ENCODE measurements at places on chromosomes 3 and 15.

GRCh38 chr3:151003029-151003767, 30.7 kb upstream of the CLRN1 start:
- DNase-seq: no peak

GRCh38 chr3:143975554-143976152, 4.0 kb downstream of the DIPK2A start:
- peak; percentile 95 for DNase-seq

DNA sequence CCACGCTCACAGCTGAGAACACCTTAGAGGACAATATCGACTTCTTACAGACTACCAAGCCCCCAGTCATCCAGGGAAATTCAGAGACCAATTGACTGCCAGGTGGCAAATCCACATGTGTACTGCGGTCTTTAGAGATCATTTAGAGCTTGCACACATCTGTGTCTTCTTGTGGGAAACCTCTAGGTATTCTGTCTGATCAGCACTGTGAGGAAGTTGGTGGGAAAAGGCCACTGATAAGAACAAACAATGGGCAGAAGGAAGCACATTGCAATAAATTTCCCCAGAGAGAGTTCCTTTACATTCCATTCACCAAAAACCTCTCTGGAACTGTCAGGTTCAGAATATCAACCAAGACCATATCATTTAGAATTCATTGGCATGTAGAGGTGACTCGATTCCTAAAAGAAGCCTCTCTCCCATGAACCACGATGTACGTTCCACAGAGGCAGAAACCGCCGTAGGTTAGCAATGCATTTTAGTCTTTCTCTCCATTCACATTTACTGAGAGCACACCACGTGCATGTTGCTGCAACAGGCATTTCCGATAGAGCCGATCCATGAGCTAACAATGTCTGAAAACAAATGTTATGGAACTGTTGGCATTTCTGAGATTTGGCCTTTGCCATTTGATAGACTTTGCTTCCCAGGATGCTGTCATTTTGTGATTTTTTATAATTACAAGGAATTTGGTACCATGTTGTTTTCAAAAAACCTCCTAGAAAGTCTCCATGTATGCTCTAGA, 287.3 kb upstream of the TPRG1 start:
- DNase-seq: no peak

DNA sequence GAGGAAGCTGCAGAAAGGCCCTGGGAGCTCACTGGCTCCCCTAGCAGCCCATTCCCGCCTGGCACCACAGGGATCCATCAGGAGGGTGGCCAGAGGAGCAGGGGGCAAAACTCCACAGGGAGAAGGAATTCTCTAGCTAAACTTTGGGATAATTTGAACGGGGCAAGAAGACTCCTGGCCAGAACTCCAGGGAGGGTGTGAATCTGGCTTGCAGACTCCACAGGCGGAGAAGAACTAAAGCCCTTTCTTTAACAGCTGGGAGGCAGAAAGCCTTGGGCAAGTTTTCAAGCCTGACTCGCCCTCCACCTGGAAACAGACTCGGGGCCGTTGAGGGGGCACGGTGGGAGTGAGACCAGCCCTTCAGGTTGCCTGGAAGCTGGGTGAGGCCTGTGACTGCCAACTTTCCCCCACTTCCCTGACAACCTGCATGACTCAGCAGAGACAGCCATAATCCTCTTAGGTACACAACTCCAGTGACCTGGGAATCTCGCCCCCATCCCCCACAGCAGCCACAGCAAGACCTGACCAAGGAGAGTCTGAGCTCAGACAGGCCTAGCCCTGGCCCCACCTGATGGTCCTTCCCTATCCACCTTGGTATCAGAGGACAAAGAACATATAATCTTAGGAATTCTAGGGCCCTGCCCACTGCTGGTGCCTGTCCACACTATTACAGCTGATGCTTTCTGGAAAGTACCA, 28.6 kb downstream of the SLC27A2 start:
- no peak for DNase-seq

GRCh38 chr3:10334459-10334858, 13.5 kb upstream of the SEC13 start:
- peak; percentile 27 for DNase-seq

- DNase-seq: no peak
Observed at GRCh38 chr3:108546692-108547091, 36.3 kb upstream of the MYH15 start.

GRCh38 chr3:143565951-143566350, 282.3 kb downstream of the SLC9A9 start:
- peak; percentile 65 for DNase-seq

DNA sequence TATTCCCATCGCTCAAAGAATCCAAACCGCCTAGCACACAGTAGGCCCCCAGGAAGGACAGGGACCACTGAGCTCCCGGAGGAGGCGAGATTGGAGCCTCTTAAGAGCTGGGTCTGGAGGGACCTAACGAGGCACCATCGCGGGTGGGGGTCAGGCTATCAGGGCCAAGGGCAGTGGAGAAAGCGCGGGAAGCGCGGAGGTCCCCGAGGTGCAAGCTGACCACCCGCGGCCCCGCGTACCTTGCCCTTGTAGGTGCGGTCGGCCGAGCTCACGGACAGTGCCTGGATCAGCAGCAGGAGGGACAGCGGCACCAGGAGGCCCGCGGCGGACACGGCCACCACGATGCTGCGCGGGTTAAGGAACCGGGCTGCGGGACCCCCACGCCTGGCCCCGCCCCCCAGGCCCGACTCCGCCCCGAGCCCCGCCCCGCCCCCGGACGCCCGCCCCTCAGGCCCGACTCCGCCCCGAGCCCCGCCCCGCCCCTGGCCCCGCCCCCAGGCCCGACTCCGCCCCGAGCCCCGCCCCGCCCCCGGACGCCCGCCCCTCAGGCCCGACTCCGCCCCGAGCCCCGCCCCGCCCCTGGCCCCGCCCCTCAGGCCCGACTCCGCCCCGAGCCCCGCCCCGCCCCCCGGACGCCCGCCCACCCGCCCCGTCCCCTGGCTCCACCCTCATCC, 3.9 kb downstream of the ZDHHC19 start:
- DNase-seq: no peak

- DNase-seq: no peak
Observed at GRCh38 chr3:141553055-141553454, 66.2 kb downstream of the RASA2 start.

DNA sequence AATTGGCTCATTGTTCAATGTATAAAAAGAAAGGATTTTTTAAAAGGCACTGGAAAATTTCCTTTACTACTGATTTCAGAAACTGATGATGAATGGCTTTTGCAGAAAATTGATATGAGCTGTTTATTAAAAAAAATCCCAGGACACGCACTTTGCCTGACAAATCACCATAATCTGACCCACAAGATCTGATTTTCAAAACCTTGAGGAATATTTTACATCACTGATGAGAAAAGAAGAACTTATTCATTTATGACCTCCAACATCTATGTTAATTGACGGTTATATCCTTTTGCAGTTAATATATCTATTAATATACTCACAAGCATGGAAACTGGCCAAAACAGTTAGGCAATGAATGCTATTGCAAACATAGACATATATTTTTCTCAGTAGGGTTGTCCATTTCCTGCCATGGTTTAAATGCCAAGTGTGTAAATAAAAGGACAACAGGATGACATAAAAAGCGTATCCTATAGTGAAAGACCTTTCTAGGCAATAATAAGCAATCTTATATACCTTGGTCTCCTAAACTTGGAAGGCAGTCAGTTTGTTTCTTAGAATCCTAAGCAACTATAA, 109.7 kb upstream of the SLC7A14 start:
- DNase-seq: no peak

GRCh38 chr3:42224658-42225421, 41.1 kb downstream of the CCK start:
- DNase-seq: no peak

- DNase-seq: no peak
Observed at GRCh38 chr3:188926741-188927511, 244.8 kb upstream of the TPRG1 start.

DNA sequence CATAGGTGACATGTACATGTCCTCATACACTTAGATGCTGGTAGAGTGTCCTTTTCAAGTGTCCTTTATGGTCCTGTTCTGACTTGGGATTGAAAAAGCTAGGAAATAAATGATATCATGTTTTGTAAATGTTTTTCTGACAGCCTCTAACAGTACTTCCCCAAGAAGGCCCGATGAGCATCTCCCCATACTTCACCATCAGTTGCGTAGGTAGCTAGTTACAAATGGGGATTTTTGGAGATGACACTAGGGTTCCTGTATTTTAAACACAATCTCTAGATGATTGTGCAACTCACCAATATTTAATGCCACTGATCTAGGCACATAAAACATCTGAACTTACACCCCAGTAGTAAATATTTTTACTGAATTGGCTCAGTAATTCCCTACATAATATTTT, 27.8 kb downstream of the SLC25A26 start:
- DNase-seq: no peak

GRCh38 chr3:126127904-126128303, 44.0 kb upstream of the SLC41A3 start:
- no peak for DNase-seq

GRCh38 chr15:72923289-72923688, 129.0 kb upstream of the NEO1 start:
- DNase-seq: no peak

- DNase-seq: no peak
Observed at GRCh38 chr15:76075046-76075445, 15.3 kb downstream of the TMEM266 start.

DNA sequence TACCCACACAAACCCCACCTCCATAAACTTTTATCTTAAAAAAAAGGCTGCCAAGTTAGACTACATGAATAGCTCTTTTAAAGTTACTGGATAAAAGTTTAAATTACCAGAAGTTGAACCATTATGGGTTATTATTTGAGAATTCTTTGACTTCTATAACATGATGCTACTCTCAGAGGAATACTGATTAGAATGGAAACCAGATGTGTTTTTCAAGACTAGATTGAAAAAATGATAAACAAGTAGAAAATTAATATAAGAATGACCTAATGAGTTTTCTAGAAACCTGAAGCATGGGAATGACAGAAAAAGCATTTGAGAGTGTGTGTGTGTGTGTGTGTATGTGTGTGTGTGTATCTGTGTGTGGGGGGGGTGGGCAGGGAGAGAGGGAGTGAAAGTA, 12.4 kb upstream of the FGF7 start:
- DNase-seq: no peak

GRCh38 chr3:187259171-187259570, 32.4 kb downstream of the MASP1 start:
- DNase-seq: no peak

DNA sequence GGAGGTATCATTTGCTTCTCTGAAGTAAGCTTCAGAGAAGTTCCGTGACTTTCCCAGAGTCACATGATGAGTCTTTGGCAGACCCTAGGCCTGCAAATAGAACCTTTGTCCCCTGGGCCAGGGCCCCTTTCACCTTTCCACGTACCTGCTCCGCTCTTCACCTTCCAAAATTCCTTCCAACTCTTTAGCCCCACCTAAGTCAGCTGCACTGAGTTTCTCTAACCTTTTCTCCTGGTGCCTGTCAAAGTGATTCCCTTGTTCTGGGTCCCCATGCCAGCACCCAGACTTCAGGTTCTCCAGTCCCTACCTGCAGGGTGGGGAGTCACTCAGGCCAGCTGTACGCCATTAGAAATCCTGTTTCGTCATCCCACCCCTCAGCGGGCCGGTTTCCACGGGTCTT, 12.8 kb downstream of the LYZL4 start:
- no peak for DNase-seq

DNA sequence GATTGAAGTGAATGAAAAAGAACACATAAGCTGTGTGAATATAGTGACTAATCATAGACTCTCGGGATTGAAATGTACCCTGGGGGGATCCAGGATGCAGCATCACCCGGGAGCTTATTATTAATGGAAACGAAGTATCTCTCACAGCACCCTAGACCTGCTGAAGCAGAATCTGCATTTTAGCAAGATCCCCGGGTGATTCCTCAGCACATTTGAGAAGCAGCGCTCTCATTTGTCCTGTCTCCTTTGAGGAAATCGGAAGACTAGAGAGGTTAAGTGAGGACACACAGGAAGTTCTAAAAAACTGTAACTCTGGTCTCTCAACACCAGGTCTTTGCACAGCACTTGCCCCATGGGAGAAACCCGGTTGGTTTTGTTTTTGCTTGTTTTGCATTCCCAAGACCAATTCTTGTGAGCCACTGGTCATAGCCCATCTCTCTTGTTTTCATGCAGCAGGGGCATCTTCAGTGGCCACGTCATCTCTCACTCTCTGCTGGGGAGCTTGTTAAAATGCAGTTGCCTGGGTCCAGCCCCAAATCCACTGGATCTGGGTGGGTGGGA, 30.2 kb downstream of the ZNF710 start:
- DNase-seq: peak; percentile 59
